ENCODE measurements at places on chromosomes 4 and X. TPM values are rescaled to one million over a fixed set of nuclear protein-coding genes. Genes with fewer than 3 reads are reported as not detected.

GRCh38 chr4:113821856-113822255 is 60.3 kb upstream of the CAMK2D start:
- DNase-seq, result no peak

DNA sequence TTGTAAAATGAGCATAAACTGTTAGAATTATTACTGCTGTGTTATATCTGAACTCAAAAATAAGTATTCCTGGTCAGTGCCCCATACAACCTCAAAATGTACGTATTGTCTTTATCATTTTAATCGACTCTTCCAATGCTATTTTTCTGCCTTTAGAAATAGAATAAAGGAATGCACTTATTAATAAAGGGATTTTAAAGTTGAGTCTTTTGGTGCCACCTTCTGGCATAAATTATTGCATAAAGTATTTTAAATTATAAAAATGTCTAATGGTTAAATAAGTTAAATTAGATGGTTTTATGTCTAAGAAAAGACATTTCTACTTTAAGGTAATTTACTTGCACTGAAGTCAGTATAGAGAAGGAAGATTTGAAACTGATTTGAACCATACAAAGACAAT is 424.0 kb upstream of the NDST4 start:
- DNase-seq, result no peak

DNA sequence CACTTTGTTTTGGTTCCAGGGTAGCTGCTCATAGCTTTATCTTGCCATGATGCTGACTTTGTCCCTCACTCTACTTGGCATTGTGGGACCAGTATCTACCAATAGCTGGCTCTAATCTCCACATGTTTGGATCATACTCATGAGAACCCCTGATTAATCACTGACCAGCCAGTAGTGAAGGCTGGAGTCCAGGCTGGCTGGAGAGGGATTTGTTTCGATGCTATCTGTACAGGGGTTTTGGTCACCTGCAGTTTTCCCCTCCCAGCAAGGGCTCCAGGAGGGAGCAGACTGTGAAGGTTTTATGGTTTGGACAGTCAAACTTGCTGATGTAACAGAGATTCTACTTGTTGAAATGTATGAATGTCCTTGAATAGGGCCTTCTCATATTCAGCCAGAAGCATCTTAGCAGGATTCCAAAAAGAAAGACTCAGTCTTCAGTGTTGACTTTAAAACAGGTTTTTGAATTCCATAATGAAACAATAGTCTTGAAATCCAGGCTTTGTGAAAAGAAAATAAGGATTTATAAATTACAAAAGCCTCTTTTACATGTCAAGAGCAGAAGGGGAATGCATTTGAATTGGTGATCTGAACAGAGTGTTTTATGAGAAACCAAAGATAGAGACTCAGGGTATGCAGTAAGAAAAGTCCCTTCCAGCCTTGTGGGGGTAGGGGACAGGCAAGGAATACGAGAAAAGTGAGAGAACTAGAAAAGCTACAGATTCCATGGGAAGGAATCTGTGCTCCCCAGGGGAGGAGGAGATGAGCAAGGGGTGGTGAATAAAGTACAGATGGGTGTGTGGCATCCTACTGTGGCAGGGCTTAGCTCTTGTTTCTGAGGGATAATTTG is 103.1 kb upstream of the SHISA3 start:
- DNase-seq, result no peak

GRCh38 chr4:6273661-6273990 is 4.0 kb downstream of the WFS1 start:
- DNase-seq, result no peak

GRCh38 chr4:186728631-186729271 is 5.1 kb upstream of the FAT1 start:
- DNase-seq, result no peak

DNA sequence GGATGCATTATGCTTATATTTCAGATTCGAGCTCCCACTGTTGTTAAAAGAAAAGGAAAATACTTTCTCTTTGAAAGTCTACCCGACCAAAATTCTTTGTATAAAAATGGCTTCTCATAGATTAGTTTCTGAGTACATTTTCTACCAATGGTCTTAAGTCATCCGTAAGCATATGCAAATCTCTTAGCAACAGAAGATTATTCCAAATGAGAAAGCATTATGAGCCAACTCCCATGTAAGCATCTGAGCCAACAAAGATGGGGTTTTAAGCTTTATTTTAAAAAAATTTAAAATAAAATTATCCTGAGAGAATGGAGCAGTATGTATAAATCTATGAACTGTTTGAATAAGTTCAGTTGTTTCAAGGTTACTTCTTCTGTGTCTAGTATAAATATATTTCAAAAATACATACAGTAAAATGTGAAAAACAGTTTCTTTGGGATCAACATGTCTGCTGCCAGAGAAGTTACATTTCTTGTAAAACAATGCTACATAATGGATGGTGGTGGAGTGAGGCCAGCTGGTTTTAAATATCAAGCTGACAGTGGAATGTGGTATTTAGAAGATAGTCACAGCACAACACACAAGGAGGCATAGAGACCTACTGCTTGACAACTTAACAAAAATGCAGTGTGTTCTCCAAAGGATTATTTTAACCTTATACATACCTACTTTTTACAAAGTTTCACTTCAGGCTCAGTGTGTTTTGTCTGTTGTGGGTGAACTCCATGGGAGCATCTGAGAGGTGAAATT is 199.5 kb upstream of the DIPK2B start:
- no peak for DNase-seq

DNA sequence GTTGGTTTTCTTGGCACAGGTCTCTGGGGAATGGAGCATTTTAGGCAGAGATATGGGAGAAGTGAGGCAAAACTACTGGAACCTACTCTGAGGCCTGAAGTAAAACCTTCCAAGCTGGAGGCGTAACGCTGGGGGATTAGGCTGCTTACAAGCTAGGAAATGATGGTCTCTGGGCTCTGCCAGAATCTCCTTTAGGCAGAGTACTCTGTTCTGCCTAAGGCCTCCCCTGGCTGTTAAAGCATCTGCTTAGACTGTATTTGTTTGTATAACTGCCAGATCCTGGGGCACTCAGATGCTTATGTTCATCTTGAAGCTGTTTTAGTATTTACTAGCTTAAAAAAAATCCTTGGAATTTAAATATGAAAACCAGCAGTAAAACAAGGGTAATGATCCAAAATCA is 822.2 kb downstream of the RPA4 start:
- no peak for DNase-seq

The FGFBP2 gene
- total RNA-seq, result 13.0 TPM

The CPE gene
- not detected for total RNA-seq

The P2RY8 gene
- total RNA-seq, result 65.5 TPM

The ZMAT1 gene
- 3.9 TPM for total RNA-seq
